Neural progenitor cell (in vitro differentiated cells): ENCODE measurements at places on chromosomes 3 and 15.

DNA sequence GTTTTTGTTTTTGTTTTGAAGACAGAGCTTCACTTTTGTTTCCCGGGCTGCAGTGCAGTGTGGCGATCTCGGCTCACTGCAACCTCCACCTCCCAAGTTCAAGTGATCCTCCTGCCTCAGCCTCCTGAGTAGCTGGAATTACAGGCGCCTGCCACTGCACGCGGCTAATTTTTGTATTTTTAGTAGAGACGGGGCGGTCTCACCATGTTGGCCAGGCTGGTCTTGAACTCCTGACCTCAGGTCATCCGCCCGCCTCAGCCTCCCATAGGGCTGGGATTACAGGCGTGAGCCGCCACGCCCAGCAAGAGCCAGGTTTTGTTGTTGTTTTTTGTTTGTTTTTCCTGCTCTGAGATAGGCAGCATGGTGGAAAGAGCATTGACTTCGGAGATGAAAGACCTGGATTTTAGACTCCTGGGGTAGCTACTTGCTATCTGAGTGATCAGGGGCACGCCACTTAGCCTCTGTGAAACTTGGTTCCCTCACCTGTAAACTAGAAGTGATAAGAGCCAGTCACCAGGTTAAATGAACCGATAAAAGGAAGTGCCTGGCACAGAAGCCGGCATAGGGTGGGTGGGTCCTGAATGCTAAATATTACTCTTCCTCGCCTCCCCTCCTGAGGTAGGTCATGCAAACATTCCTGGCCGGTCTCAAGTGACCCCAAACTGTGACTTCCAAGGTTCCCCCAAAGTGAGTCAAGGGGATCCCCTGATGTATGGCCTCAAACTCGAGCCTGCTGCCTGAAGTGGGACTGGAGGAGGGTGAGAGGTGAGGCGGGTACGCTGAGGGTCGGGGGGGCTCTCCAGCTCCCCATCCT is 62.9 kb upstream of the MCF2L2 start:
- no peak for DNase-seq

DNA sequence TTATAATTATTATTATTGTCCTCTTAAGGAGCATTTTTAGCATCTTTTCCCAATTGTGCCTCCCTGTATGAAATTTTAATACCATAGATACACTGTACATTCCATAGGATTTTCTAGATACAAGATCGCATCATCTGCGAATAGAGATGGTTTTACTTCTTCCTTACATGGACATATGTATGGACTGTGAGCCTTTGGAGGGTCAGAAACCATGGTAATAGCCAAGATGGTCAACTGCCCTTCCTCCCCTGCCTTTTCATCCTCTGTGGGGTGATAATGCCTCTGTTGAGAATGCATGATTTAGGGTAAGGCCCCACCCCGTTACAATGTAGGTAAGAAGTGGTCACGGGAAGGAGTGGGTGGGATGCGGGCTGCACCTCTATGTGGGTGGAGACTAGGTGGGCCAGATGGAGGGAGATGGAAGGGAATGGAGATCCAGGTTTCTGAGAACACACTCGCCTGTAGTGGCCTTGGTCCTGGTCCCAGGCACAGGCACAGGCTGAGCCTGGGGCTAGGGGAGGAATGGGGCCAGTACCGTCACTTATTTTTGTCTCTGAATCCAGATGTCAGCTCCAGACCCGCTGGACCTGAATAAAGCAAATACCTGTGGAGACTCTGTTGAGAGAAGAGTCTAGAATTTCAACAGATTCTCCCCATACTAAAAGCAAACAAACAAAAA is 31.7 kb downstream of the GOLGA6A start:
- no peak for DNase-seq

- no peak for DNase-seq
Observed at GRCh38 chr15:74625693-74626092, 10.1 kb downstream of the CLK3 start.

GRCh38 chr3:148588291-148588690 is 109.4 kb upstream of the AGTR1 start:
- DNase-seq, result no peak

GRCh38 chr3:34155666-34156065 is 357.2 kb downstream of the PDCD6IP start:
- no peak for DNase-seq

DNA sequence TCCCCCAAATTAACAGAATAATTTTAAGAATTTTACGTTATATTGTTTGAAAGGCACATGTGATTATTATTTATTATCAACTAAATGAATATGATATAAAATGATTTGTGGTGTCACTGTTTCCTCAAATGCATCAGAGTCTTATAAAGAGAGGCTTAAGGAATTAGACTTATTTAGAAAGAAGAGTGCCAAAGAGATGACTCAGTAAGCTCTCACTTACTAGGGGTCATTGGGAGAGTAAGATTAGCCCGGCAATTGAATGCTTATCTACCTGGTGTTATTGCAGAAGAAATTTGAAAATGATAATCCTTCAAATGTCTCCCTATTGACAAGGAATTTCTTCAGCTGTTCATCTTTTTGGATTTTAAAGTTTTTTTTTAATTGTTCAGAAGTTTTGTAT is 408.7 kb downstream of the OXSM start:
- DNase-seq, result no peak

DNA sequence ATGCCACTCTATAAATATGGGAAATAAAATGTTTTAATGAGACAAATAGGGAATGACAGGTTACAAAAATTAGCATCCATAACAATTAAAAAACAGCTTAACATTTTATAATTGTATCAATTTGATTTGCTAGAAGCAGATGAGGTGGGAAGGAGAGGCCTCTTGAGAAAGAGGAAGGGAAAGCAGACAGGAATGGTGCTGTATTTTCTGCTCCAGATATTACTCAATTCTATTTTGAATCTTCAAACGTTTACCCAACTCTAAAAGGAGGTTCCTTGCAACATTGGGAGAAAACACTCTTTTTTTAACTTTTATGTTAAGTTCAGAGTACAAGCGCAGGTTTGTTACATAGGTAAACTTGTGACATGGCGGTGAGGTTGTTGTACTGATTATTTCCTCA is 44.9 kb upstream of the ALDH1A3 start:
- no peak for DNase-seq

DNA sequence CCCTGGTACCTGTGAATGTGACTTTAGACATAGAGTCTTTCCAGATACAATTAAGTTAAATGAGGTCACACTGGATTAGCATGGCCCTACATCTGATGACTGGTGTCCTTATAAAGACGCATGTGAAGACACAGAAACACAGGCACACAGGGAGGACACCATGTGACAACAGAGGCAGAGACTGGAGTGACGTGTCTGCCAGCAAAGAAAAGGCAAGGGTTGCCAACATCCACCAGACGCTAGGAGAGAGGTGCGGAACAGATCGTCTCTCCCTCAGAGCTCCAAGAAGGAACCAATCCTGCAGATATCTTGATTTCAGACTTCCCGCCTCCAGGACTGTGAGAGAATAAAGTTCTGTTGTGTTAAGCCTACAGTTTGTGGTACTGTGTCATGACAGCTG is 42.8 kb downstream of the CX3CR1 start:
- DNase-seq, result no peak

DNA sequence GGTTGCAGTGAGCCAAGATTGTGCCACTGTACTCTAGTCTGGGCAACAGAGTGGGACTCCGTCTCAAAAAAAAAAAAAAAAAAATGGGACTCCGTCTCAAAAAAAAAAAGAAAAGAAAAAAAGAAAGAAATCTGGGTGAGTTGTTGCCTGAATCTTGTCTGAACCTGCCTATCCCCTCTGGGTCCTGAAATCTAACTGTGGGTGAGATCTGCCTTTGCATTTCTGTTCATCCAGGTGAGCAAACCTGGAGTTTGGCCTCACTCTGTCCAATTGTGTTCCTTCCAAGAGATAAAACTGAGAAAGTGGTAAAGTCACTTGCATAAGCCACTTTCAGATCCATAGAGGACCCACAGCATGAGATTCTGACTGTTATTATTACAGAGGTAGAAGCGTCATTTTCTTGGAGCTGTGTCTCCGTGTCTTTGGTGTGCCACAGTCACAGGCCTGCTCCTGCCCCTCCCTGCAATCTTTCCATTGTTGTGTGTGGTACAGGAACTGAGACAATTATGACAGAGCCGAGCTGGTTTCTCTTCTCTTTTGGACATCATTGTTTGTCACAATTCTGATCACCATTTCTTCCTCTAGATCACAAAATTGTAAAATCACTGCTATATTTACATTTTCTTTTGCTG is 235.9 kb downstream of the LPP start:
- no peak for DNase-seq

- no peak for DNase-seq
Observed at GRCh38 chr15:88902846-88903245, 7.5 kb upstream of the HAPLN3 start.

DNA sequence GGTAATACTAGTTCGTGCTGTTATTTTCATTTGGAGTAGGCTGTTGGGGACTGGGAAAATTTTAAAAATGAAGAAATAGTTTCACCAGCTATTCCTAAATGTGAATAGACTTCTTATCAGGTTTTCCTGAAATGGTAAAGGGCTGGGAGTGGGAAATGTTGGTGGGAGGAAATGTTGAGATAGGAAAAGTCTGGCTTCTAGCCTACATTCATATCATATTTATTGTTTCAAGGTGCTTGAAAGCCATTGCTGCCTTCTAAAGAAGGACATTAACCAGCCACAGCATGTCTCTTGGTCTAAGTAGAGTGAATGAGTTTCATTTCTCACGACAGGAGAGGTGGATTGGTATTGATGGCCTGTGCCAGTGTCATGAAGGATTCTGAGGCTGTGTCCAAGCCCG is 197.1 kb upstream of the BHLHE40 start:
- DNase-seq, result no peak

GRCh38 chr15:39963786-39964185 is 29.9 kb downstream of the EIF2AK4 start:
- no peak for DNase-seq

DNA sequence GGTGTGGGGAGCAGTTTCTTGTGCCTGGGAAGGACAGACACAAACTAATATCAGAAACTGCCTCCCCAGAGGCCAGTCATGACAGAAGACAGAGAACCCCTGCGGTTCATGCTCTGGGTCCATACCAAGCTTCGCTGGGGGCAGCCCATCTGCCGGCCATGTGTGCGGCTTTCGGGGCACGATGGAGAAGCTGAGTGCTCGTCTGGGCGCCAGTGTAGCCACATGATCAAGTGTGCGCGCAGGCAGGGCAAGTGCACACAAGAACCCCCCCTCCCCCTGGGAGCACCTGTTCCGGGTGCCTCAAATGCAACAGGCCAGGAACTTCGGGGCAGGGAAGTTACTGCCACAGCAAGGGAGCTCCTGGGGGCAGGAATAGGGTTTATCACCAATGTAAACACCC is 1.8 kb downstream of the ADAMTS17 start:
- DNase-seq, result no peak

DNA sequence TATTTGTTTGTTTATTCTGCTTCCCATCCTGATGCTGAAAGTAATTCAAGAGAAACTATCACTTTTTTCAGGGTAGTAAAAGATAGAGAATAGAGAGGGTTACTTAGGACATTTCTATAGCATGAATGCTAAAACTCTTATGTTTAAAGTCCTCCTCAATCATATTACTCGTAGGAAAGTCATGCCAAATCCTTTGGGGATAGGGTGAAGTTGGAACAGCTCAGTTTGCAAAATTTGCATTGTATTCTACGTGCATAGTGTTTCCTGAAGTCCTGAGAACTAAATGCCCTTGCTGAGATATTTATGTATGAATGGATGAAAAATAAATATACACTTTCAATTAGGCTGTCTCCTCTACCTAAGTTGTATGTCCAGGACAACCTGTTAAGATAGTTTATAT is 14.6 kb downstream of the PLSCR5 start:
- DNase-seq, result no peak

DNA sequence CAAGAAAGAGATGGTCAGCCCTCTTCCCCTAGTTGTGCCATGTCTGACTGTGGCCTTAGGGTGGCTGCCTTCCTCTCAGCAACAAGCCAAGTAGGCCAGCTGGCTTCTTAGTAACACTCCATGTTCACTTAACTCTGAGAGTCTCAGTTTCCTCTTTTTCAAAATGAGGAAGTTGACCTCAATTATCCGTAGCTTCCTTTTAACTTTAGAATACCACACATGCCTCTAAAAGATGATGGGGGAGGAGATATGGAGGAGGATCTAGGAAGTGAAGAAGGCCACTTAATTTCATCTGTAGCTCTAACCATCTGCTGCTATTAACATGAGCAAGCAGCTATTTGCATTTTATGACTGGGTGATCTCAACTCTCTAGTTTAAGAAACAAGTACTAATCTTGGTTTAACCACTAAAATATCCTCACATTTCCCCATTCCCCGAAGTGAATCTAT is 32.9 kb downstream of the CD200R1L start:
- no peak for DNase-seq

DNA sequence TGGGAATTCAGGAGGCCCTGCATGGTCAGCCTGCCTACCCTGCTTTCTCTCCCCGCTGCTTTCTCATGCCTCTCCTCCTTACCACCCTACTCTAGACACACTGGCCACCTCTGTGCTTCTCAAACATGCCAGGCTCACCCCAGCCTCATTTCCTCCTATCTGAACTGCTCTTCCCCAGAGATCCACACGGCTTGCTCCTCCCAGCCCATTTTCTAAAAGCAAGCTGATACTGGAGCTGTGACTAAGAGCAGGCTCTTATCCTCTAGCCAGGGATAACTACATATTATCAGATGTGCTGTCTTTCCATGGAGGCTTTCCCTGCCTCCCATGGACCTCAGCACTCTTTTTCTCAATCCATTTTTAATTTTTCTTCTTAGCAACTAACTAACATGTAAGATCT is 85.9 kb downstream of the BOC start:
- DNase-seq, result no peak

- DNase-seq, result no peak
Observed at GRCh38 chr3:10568549-10568948, 63.2 kb upstream of the ATP2B2 start.

DNA sequence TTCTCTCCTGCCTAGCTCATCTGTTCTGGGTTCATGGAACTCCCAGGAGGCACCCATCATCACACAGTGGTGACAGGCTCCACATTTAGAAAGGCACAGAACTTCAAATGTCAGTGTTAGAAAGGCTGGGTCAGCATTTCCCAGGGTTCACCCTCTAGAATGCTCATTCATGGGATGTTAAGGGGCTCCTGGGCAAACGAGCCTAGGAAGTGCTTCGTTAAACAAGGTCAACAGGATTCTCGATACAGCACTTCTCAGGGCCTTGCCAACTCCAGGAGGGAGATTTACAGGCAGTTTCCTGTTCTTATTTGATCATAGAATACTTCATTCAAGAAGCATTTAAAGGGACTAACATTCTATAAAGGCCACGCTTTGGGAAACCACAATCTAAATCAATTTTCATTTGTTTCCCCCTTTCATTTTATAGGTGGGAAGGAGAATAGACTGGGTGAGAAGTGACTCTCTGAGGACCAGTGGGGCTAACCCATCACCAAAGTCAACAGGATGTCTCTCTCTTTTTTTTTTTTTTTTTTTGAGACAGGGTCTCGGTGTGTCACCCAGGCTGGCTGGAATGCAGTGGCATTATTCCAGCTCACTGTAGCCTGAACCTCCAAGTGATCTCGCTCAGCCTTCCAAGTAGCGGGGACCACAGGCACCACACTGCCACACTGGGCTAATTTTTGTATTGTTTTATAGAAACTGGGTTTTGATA is 14.3 kb downstream of the IGDCC4 start:
- DNase-seq, result no peak

GRCh38 chr3:197468866-197469382 is 86.8 kb downstream of the BDH1 start:
- DNase-seq, result no peak

- peak; percentile 59 for DNase-seq
Observed at GRCh38 chr15:47718497-47719437, 1.5 kb downstream of the SEMA6D start.
